Stimulated activated CD8-positive, alpha-beta memory T cell treated with anti-CD3 and anti-CD28 coated beads, Interleukin-7, amount 100 ng/mL, for 1 hour (primary cell): ENCODE measurements at places on chromosomes 2 and 18.

DNA sequence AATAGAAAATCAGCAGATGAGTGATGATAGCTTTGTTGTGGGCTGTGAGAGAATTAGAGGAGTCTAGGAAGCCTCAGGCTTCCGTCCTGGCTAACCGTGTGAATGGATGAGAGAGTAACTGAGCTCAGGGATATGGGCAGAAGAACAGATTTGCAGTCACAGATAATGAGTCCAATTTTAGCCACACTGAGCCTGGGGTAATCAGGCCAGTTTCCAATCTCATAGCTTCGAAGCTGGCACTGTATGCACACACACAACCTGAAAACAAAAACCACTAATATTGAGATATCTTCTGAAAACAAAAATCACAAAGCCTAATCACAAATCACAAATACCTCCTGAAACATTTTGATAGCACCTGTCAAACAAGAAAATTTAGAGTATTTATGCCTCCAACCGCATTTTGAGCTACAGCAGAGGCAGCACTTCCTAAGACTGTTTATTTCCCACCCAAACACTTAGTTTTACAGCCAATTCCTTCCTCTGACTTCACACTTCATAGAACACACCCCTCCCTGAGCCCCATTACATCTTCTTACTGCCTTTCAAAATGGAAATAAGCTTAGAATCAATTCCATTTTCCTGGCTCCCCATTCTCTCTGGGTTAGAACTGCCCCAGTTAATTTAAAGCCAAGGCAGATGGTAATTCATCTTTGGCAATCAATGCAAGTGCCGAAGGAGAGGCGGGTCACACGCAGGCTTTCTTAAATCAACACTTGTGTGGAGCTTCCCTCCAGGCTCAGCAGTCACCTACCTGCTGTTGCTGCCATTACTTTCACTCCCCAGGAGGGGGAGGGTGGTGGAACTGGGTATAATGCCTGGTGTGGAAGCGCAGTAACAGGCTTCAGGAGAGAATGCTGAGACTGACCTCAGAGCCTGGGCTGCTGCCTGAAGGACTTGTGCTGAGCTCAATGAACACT is 18.9 kb downstream of the TTR start:
- no peak for DNase-seq

DNA sequence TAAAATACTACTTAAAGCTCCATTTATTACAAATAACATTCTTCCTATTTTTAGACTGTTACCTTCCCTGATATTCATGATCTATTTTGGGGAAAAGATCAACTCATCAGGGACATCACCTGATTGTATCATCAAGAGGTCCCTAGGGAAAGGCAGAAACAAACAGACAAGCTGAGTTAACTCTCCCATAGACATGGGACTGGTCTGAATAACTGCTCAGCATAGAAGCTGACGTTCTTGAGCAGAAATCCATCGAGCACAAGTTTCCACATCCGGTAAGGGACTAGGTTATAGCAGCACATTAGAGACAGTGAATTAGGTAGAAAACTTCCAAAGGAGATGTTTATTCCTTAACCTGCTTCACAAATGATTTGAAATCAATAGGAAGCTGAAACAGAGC is 1100.4 kb upstream of the SLC39A10 start:
- DNase-seq: no peak

DNA sequence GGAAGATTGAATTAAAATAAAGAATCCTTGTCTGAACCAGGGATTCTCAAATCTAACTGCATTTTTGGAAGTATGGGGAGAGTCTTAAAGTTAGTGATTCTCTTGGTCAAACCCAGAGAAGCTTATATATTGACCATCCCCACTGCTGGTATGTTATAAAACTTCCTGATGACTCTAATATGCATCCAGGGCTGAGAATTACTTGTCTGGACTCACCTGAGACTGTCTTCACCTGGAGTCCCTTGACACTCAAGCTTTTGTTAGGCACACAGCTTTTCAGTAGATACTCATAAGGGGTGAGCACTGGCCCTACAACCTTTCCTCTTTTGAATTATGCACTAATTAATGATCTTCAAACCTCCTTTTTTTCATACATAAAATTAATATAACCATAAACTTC is 149.6 kb upstream of the GULP1 start:
- no peak for DNase-seq

GRCh38 chr2:215489288-215489848 is 53.5 kb upstream of the FN1 start:
- DNase-seq: no peak

DNA sequence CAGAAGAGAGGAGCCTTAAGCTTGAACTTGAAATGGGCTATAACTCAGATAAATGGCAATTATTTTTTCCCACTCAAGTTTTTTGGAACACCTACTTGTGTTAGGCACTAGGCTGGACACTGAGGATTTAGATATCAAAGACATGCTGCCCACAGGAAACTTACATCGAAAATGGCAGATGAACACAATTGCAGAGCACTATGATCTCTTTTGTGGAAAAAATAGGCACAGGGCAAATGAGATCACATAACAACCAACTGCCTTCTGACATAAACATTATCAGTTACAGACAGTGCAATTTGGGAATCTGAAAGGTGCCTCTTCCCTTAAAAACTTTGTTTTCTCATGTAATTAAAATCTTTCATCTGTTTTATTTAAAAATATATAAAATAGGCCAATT is 3.8 kb upstream of the IRS1 start:
- no peak for DNase-seq

- no peak for DNase-seq
Observed at GRCh38 chr2:157046396-157046795, 211.1 kb upstream of the GALNT5 start.

- no peak for DNase-seq
Observed at GRCh38 chr2:61177727-61178549, 15.9 kb downstream of the C2orf74 start.

- no peak for DNase-seq
Observed at GRCh38 chr2:33313039-33313438, 163.4 kb upstream of the RASGRP3 start.

DNA sequence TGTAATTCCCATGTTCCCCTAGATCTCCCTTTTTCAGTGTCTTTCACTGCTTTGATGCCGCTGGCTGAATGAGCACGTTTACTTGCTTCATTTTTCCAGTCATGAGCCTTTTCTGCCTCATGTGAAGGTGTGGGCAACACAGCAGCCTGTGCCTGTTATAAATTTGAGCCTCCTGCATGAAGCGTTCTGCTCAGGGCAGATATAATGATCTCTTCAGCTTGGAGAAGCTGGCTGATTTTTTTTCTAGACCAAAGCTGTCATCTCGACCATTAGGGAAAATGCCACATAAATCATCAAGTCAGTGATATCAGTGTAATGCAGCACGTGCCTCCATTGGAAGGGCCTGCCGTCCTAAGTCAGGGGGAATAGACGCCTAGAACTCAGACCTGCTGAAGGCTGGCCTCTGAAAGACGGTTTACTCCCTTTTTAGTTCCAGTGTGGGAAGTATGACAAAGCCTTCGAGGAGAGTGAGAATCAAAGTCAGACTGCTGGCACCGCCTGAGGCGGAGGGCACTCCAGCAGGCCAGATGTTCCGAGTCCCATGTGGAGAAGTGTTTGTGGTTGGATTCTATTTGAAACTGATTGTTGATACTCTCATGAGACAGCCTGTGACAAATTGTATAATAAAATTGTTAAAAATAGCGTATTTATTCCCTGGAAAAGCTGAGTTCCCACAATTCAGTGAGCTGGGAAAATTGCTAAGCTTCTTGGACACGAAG is 196.5 kb downstream of the MYO1B start:
- DNase-seq: no peak

- DNase-seq: no peak
Observed at GRCh38 chr2:70482401-70482800, 71.2 kb downstream of the TGFA start.

- no peak for DNase-seq
Observed at GRCh38 chr2:68698567-68699377, 35.8 kb upstream of the ARHGAP25 start.

DNA sequence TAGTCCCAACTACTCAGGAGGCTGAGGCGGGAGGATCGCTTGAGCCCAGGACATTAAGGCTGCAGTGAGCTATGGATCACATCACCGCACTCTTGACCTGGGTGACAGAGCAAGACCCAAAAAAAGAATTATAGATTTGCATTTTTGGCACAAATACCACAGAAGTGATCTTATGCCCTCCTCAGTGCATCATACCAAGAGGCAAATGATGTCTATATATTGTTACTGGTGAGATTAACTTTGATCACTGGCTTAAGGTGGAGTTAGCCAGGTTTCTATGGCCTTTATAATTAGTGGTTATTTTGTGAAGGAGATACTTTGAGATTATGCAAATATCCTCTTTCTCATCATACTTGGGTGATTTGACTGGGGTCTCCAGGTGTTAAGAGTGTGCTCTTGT is 22.1 kb upstream of the CATIP start:
- DNase-seq: no peak

- no peak for DNase-seq
Observed at GRCh38 chr2:233835230-233836186, 18.8 kb downstream of the HJURP start.

DNA sequence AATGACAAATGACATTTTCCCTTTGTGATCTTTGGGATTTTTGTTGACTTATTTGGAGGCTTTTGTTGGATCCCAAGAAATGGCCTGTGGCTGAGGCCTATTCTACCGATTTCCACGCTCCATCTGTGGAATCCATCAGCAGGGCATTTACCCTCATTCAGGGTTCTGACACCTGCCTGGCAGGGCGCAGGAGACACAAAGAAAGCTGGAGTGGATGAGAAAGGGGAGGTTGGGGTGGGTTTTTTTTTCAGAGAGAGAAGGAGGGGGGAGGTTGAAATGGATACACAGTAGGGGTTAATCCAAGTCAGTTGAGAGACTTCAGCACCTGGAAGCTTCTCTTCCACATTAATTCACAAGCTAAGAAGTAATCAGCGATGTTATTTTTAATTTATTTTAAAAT is 59.7 kb downstream of the PAX3 start:
- no peak for DNase-seq

DNA sequence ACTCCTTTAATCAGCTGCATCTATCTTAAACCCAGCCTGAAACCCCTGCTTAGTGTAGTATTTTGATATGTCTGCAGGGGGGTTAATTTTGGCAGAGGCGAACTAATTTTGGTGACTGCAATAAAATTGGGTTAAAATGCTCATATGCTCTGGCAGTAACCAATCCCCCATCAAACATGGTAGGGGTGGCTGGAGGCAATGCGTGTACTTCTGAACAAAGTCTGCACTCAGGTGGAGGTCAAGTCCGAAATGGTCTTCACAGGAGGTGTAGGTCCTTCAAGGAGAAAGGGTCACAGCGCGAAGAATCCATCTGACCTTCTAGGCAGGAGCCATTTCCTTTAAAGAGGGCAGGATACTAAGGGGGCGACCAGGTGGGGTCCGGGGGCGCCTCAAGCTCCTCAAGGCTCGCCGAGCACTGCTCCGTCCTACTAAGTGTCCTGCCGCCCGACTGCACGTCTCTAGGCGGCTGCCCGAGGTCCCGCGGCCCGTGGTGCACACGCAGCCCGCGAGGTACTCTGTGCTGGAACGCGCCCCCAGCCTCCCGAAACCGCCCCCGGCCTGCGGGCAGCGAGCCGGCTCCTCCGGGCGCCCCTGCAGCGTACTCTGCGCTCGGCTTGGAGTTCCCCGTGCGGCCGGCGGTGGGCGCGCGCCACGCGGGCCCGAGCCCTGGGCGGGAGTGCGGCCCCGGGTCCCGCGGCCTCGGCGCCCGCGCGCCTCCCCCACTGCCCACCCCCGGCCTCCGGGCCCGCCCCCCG is 1.7 kb upstream of the LDLRAD4 start:
- no peak for DNase-seq
